ENCODE measurements at places on chromosomes 7 and 10. TPM values are rescaled to one million over a fixed set of nuclear protein-coding genes. Genes with fewer than 3 reads are reported as not detected.

CEP55 gene
- 1.1 TPM for total RNA-seq

GRCh38 chr10:5601826-5602495 is 64.4 kb downstream of the ASB13 start:
- DNase-seq, result no peak

- no peak for DNase-seq
Observed at GRCh38 chr10:122554131-122555036, 6.2 kb upstream of the DMBT1 start.

DNA sequence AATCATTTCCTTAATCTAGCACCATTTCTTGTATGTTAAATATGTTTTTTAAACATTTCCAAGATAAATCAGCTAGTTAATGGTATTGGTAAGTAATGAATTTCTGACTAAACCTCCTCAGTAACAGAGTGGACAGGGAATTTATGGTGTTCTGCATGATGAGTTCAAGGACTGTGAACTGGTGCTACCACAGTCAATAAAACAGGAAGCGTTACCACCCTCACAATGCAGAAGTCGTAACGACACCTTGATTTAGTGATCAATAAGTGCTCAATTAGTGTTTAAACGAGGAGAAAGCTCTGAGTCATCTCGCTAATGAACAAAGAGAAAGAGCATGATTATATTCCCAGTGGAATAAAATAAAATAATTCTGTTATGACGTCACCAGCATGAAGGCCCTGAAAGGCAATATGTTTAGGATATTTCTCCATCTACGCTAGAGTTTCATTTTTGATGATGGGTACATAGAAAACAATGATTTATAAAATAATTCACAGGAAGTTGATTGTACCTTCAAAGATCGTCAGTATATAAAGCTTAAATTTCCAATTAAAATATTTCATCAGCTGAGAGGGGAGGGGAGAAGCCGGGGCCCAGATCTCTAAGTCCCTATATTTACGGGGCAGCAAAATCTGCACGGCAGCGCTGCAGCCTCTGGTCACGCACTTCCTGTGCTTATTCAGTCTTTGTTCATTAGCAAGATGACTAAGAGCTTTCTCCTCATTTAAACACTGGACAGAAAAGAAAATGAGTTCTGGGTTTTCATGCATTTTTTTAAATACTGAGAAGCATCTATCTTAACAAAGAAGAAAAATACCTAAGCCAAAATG is 400.5 kb downstream of the PTPRN2 start:
- no peak for DNase-seq

DNA sequence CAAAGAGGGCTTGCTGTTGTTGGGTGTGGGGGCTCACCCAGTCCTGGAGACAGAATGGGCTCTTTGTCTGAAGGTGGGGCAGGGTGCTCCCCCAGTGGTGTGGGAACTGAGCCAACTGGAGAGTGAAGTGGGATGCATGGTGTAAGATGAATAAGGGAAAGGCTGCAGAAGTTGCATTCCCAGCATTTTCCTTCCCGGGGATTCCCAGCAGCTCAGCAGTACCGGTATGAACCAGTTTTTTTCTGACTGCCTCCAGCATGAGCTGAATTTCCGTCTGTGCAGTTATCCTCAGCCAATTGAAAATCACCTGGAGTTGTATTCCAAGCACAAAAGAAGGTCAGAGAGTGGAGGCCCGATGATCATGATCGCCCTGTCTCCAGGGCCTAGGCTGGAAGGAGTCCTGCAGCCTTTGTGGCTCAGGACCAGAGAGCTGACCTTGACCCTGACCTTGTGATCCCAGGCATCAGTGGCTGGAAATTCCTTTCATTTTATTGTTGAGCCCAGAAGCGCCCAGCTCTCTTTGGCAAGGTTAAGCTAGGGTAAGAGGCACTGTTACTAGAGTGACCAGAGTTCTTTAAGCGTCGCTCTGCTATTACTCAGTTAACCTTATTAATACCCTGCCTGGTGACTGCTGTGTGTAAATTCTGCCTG is 33.4 kb downstream of the OGDH start:
- DNase-seq, result no peak

Data from posterior vena cava (tissue), 2 donors.